GM12892 (cell line): ENCODE measurements at places on chromosomes 5 and 9.

DNA sequence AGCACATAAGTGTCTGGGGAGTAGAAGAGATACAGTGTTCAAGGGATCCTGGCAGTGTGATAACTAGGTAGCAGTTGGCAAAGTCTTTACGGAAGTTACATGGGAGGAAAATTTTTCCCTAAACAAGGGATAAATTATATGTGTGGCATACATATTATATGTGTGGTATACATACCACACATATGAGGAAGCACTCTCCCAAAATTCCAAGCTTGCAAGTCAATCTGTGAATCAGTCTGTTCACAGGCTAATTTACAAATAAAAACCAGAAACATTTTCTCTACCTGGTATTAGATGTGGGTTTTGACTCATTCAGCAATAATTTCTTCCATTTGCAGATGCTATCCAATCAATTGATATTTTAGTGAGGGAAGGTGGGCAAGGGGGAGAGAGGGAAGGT is 110.0 kb downstream of the ISOC1 start:
- no peak for DNase-seq

GRCh38 chr5:171830686-171831085 is 45.1 kb downstream of the SMIM23 start:
- no peak for DNase-seq

- DNase-seq, result no peak
Observed at GRCh38 chr5:50887889-50888633, 221.6 kb downstream of the PARP8 start.

- DNase-seq, result no peak
Observed at GRCh38 chr9:93818827-93819472, 136.2 kb downstream of the BARX1 start.

DNA sequence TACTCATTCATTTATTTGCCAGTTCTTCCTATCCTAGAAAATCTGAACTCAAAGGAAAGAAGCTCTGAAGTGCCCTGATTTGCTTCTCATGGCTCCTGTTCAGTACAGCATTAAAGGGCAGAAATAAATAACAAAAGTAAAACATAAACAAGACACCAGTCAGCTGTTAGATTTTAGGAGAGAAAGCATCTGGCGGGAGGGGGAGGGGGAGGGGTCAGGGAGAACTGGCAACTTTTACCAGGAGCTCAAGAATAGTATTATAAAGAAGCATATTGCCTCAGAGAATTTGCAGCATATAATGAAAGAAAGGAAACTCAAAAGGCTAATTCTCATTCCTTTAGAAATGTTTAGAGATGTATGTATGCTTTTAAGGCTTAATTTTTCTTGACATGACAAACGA is 68.1 kb downstream of the SEMA6A start:
- no peak for DNase-seq

DNA sequence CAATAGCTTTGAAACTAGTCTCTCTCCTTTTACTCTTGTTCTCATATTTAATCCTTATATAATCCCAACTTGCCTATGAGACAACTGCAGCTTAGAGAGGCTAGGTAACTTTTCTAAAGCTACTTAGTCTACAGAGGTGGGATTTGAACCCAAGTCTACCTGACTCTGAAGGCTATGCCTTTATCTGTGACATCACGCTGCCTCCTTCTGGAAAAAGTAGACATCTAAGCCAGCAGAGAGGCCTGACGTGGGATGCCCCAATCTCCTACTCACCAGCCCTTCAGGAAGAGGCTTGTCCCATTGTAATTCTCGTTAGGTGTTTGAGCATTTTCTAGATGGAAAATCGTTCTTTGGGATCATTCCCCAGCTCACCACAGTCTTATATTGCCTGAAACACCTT is 167.5 kb downstream of the HSPA4 start:
- DNase-seq, result no peak

GRCh38 chr5:33649549-33650482 is 209.1 kb downstream of the TARS1 start:
- no peak for DNase-seq

DNA sequence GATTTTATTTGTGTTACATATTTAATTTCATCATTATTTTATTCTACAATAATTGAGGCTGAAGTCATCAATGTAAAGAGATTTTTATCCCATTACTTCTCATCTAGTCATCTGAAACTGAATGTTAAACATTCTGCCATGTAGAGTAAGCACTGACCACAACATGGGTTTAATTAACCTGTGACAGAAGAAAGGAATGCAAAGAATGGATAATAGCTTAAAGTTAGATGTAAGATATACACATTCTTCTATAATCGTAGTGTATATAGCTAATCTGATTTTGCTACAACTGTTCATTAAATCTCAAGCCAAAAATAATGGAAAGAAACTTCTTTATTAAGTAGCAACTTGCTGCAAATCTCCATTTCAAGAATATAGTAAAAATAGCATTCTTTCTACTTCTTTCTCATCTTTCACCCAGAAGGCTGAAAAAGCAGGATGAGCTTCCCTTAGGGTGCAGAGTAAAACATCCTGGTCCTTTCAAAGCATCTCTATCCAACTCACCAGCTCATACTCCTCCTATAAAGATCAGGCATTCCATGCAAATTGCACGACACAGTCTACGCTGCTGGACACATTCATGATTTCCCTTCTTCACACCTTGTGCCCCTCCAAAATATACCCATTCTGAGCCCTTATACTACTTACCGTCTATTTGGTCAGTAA is 115.2 kb downstream of the EFNA5 start:
- DNase-seq, result no peak

- DNase-seq, result no peak
Observed at GRCh38 chr5:57878301-57878722, 395.7 kb upstream of the ACTBL2 start.

DNA sequence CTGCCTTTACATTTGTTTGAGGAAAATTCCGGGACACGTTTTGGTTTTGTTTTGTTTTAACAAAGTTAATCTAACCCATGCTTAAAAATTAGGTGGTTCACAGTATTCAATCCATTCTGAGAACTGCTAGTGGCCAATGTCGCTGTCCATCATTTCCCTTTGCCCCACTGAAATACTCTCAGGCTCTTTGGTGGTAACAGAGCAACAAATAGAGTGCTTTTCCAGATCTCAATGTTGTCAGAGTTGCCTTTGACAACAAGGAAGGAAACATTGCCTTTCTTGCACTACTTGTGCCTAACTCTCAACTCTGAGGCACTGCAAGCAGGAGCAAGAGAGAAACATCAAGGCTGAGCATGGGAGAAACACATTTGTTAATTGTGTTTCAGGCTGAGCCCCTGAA is 154.0 kb downstream of the MCTP1 start:
- DNase-seq, result no peak

DNA sequence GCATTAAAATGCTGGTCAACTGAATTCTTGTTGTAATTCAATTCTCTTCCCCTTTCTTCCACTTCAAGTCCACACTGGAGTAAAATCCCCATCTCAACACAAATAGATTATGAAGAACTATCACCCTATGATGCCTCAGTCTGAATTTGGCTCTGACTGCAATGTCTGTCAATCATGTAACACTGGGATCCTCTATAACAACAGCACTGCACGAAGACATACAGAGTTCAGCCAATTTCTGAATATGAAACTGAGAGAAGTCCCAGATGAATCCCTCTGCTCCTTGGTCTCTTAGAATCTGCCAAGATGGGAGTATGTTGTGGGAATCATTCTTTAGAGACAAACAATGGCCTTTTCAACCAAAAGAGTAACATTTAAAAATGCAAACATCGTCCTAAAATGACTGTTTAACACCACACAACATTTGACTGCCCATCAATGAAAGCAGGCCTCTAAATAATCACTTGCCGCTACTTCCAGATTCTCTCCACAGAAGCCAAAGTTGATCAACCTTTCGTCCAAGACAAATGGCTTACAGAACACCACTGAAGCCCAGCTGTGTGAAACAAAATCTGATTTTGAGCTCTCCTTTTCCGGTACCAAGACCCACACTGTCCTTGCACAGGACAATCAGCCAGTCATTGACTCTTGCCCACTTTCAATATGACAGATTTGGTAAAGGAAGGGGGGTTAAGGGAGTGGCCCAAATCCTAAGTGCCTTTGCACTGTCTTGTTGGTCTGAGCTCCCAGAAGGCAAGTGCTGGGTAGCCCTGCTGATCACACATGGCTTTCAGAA is 258.0 kb downstream of the EBF1 start:
- no peak for DNase-seq

DNA sequence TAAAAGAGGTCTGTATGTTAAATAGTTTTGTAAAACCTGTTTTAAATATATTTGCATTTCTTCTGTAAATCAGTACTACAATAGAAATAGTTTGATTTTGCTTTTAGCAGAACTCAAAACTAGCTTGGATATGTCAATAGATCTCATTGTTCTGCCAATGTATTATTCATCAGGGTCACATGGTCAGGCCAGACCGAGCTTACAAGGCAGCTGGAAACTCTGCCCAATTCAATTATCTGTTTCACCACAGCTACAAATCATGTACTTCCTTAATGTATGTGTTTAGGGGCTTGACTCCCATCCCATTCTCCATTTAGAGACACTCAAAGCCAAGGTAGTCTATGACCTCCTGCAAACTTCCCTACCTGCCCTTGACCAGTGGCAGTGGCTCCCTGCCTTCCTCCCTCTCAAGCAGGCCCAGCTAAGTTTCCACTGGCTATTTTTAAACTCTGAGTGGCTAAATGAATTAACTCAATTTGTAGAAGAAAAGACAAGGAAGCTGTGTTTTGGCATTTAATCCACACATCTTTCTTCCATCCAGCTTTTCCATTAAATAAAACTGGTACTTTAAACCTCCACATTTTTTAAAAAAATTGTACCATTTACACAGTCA is 46.4 kb upstream of the SELENOP start:
- DNase-seq, result no peak

DNA sequence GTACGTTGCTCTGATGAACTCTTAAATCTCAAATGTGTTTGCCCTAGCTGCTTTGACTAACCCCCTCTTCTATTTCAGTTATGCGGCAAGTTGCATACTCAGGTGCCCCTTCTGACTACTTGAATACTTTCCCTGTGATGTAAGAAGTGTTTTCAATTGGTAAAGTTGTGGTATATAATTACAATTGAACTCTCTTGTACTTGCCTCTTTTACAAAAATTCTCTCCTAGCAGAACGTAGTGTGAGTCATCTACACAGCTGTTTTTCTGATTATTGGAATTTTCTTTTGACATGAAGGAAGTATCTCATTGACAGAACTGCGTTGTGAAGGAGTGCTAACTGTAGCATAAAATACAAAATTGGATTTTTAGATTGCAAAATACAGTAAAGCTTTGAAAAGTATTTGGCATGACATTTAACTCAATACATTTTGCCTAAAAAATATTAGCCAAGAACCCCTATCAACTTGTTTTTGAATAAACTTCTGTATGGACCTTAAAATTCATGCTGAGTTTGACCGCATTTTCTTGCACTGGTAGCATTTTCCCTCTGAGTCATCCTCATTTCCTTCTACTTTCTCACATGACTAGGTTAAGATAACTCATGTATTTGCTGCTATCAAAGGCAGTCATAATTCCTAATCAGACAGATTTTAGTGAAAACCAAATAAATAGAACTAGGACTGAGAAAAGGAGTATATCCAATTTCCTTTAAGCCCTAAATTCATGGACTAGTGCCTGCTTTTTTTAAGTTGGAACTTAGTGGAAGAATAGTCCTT is 6.3 kb downstream of the CRHBP start:
- DNase-seq, result no peak

DNA sequence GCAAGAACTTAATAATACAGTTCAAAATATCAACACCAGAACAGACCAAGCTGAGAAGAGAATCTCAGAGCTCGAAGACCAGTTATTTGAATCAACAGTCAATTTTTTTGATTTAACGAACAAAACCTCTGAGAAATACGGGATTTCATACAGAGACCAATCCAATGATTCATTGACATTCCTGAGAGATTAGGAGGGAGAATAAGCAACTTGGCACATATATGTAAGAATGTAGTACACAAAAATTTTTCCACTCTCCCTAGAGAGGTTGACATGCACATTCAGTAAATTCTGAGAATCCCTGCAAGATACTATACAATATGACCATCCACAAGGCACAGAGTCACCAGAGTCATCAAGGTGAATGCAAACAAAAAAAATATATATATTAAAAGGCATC is 1577.3 kb upstream of the C9orf72 start:
- DNase-seq, result no peak

- DNase-seq, result no peak
Observed at GRCh38 chr5:41610386-41610785, 100.0 kb upstream of the PLCXD3 start.

DNA sequence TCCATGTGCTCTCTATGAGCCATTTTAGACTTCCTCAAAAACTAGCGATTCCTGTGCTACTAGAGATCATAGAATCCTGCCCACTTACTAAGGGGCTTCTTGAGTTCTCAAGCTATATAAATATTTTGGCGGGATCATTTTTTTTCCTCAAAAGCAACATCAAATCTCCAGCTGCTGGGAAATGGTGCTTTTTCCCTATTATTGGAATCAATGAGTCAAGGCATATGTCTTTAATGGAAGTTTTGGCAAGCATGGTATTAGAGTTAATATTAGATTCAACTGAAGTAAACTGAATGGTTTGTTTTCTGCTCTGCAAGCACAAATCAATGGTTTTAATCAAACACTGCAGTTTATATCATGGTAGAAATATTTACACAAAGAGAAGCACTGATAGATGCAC is 369.9 kb upstream of the PTGER4 start:
- DNase-seq, result no peak

- no peak for DNase-seq
Observed at GRCh38 chr9:76654051-76654461, 110.2 kb upstream of the PCA3 start.

- no peak for DNase-seq
Observed at GRCh38 chr9:114465906-114466900, 39.1 kb downstream of the WHRN start.

DNA sequence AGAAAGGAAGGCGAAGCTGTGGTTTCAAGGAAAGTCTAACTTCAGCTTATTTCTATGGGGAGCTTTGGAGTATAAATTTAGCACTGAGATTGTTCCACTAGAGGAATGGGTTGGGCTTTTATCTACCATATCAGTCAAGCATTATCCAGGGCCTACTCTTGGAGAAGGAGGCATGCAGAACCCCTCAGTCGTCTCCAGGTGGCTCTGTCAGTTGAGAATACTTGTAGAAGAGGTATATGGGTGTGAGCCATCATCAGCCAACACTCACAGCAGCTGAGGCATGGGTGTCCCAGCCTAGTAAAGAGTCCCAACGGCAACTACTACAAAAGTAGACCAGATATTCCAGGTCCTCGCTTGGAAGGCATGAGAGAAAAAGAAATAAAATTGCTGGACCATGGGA is 548.5 kb upstream of the GRAMD2B start:
- DNase-seq, result no peak

DNA sequence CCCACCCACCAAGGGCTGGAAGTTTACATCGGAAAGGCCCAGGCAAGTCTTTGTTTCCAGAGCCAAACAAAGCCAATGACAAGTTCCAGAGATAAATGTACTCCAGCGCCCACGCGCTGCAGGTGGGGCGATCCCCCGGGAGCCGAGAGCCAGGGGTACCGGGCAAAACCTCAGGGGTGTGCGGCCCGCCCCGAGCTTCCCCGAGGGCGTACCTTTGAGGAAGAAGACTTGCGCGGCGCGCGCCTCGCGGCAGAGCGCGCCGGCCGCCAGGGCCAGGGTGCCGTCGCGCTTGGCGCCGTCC is 671 bp downstream of the DUSP1 start:
- DNase-seq, result no peak

GRCh38 chr5:58410441-58410840 is 49.4 kb downstream of the PLK2 start:
- no peak for DNase-seq

- no peak for DNase-seq
Observed at GRCh38 chr9:95018099-95018936, 291.8 kb downstream of the AOPEP start.
